ENCODE measurements at places on chromosomes 2 and 18. TPM values are rescaled to one million over a fixed set of nuclear protein-coding genes. Genes with fewer than 3 reads are reported as not detected.

DNA sequence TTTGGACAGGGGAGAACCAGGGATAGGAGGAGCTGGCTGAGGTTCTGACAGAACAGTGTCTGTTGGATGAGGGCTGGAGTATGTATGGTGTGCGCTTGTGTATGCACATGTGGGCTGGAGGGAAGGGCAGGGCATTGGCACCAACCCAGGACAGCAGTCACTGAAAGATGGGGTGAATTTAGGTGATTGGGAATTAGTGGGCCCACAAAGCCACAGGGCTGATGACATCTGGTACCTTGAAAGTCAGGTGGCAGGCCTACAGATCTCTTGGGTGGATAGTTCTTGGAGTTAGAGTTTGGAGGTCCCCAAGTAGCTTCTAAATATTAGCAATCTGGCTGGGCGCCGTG, 45.7 kb downstream of the C2orf42 start:
- DNase-seq = no peak

NEB gene
- 1.2 TPM for total RNA-seq

TNFAIP6 gene
- total RNA-seq = 0.29 TPM

DNA sequence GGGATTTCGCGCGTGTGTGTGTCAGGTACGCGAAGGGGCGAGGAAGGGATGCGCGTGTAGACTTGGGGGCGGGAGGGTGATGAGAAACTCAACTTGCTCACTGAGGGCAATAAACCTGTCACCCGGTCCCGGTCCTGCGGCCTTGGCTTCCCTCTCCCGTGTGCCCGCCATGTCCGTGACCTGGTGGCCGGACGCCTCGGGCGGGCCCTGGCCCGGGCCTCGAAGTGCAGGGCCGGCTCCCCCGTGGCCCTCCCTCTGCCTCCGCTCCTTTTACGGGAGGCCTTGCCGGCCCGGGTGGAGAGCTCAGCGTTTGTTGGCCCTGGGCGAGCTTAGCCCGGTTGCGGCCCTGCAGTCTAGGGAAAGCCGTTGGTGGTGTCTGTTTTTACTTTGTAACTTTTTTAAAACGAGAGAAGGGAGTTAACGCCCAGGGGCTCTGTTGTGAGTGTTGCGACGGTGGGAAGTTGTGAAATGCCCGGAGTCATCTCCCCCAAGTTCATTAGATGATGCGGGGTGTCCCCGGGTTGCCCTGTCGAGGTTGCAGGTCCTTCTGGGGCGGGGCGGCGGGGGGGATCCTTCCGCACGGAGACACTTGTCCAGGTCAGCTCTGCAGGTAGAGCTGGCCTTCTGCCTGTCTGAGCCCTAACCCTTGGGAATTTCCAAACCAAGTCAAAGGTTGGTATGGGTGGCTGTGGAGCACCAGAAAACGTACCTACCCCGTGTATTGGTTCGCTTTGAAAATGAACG, 883 bp downstream of the SMCHD1 start:
- peak; percentile 48 for DNase-seq

DNA sequence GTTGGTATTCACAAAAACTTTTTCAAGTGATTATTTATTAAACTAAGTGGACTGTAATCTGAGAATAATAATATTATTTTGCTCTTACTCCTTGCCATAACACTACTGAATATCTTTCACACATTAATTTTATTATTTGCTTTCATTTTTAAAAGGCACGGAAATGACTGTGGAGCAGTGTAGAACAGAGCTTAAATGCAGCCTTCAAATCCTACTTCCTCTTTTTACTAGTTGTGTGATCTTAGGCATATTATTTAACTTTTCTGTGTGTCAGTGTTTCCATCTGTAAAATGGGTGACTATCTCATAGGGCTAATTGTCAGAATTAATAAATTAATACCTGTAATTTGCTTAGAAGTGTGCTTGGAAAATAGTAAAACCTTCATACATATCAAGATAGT, 55.5 kb upstream of the SLC8A1 start:
- no peak for DNase-seq

FOXI3 gene
- not detected for total RNA-seq

GRCh38 chr2:189865826-189866225, 81.6 kb downstream of the PMS1 start:
- no peak for DNase-seq

DNA sequence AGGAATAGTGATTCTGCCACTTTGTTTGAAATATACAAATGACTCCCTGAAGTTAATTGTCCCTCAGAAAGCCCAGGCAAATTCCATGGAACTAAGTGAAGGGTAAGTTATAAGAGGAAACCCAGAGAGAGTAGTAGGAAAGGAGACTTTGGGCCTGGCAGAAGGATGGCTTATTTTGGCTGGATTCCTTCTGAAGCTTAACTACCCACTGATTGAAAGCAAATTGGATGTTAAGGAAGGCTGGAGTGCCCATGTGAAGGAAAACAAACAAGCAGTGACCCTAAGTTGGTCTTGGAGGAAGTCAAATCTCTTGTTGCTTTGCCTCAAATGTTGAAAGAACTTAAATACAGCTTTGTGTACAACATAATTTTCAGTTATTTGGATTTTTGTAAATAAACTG, 1106.4 kb upstream of the ZEB2 start:
- no peak for DNase-seq

- no peak for DNase-seq
Measured at GRCh38 chr2:18623782-18624181, 34.4 kb upstream of the NT5C1B start.

GRCh38 chr18:77124452-77124922, 8.1 kb downstream of the MBP start:
- DNase-seq = no peak

GRCh38 chr18:45852631-45853030, 27.2 kb downstream of the SIGLEC15 start:
- DNase-seq = no peak

DNA sequence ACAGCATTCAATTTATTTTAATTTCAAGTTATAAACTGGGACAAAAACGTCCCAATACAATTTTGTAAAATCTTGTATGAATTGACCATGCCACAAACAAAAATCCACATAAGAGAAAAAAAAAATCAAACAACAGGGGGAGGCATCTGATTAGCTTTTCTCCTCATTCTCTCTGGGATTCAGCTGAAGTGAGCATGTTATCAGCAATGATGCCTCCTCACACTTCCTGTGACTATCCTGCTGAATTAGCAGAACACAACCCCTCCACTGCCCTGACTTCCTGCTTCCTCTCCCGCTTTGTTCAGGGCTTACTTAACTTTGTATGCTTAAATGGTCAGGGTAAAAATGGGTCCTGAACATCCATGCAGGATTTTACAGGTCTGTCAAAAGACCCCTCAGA, 132.2 kb upstream of the ITGB6 start:
- DNase-seq = no peak

DNA sequence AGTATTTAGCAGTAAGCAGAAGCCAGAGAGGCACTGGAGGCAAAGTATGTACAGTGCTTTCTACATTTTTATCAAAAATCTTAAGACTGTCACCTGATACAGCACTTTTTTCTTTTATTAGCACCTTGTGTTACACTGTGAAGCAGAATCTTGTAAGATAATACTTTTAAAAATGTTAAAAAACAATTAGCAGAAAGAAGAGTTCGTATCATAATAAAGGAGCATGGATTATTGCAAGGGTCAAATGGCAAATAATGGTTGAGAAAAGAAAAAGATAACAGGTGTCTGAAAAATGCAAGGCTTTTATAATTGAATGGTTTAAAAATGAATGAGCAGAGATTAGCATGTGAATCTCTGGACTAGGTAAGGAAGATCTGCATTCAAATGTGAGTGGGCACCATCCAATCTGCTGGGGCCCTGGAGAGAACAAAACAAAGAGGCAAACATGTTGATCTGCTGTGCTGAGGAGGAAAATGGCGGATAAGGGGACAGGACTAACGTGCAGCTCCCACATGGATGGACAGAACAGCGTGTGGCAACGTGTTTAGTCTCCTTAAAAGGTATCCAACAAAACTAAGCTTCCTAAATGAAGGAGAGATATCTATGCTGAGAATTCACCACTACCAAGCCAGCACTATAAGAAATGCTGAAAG, 9.5 kb downstream of the CEBPZOS start:
- DNase-seq = no peak

- DNase-seq = no peak
Measured at GRCh38 chr2:16682431-16683118, 16.9 kb upstream of the CYRIA start.

DNA sequence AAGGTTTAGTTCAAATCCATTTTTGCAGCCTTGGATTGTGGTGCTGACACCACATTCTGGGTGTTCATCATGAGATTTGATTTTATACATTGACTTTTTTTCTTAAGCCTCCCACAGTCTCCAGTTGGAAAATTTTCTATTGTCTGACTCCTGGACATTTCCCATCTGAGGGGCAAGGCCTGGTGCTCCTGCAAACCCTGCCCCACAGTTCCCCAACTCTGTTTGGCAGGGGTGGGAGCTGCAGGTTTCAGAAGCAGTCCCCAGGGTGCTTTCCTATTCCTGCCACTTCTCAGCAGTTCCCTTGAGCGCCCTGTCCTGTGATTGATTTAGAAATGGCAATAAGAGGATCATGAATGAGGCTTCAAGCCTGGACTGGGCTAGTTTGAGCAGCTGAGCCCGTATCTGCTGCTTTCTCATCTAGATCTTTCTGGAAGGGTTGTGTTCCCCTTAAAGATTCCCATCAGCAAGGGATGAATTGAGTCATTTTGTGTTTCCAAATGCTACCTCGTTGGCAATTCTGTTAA, 77.0 kb downstream of the CIB4 start:
- no peak for DNase-seq

GRCh38 chr18:45854036-45854586, 28.6 kb downstream of the SIGLEC15 start:
- no peak for DNase-seq

DNA sequence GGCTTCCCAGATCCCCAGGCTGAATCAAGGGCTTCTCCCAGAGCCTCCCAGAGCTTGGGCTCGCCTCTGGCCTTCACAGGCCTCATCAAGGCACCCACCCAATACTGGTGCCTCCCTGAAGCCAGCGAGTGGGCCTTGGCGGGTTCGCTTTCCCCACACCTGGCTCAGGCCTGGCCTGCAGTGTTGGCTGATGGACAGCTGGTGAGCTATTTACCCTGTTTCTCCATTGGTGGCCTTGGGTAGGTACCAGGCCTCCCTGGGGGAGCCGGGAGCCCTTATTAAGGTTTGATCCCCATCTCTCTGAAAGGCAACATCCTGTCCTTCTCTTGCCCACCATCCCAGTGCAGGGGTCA, 18.2 kb upstream of the DUSP2 start:
- DNase-seq = no peak

DNA sequence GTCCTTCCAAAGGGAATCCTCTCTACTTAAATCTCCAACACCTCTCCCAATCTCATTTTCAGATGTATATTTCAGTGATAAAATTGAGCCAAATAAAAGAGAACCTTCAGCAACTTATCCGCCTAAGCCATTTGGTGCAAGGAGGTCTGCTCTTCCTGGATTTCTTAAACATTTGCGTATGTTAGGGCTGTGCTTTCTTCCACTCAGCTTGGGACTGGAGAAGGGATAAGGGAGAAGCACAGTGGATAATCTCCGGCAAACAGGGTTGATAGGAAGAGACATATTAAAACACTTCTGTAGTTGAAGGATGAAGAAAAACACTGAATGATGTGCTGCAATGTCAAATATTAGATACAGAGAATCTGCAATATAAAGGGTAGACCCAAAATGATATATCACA, 796.2 kb downstream of the KCNJ3 start:
- DNase-seq = no peak

MALT1 gene
- total RNA-seq = 75.6 TPM

DSG1 gene
- total RNA-seq = not detected

DNA sequence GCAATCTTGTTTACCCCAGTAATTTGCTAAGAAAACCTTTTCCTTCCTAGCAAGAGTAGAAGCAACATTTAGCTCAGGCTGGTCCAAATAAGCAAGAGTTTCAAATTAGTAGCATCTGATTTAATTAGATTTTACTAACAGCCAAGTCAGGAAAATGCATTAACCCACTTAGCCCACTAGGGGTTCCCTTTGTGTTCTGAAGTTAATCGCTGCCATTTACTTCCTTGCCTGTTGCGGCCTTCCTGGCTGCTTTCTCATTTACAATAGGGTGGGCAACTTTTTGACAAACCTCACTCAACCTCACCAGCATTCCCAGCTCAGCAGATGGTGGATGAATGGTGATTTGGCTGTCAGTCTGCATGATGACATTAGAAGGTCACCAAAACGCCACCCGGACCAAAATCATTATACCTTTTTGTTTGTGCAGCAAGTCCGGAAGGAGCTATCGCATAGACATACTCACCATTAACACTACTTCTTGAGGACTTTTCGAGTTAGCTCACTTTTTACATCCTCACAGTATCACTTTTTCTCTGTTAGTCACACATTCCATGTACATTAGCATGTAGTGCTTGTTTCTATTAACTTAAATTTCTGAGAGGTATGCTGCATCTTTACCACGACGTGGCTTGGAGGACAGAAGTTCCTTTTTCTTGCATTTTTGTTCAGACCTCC, 101.5 kb upstream of the SETBP1 start:
- DNase-seq = no peak

YWHAQ gene
- total RNA-seq = 166 TPM

MTCL1 gene
- total RNA-seq = 1.9 TPM

GRCh38 chr2:168139852-168140251, 107.5 kb downstream of the STK39 start:
- DNase-seq = no peak

RBM44 gene
- 0.69 TPM for total RNA-seq

GRCh38 chr2:29012211-29012681, 31.1 kb downstream of the TOGARAM2 start:
- no peak for DNase-seq

EEF1B2 gene
- total RNA-seq = 1,278 TPM

DSEL gene
- total RNA-seq = 0.10 TPM

DNA sequence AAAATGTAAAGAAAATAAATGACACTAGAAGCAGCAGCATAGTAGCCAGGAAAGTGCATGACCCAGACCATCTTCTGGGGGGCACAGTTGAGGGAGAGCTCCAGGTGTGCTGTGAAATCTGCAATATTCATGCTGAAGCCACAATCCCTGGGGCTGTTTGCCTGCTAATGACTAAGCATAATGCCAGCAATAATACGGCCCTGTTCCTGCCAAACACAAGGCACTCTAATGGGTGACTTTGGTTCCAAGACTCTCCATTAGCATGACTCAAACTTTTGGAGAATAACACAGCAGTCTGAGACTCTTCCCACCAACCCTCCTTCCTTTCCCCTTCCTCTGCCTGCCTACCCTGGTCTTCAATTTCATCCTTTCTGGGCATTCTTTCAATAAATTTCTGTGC, 77.9 kb upstream of the DOCK10 start:
- no peak for DNase-seq

MTA3 gene
- total RNA-seq = 26.2 TPM

- DNase-seq = no peak
Measured at GRCh38 chr18:32909798-32910561, 137.2 kb upstream of the KLHL14 start.

GRCh38 chr2:168577885-168578284, 121.8 kb downstream of the CERS6 start:
- no peak for DNase-seq

GRCh38 chr18:29034113-29034856, 857.4 kb upstream of the CDH2 start:
- no peak for DNase-seq

GRCh38 chr2:66897691-66898150, 462.8 kb downstream of the MEIS1 start:
- no peak for DNase-seq

Measured in activated B cell treated with CpG ODN at 0.5 μM for 24 hours (primary cell).